ENCODE measurements at places on chromosomes 11 and 22.

DNA sequence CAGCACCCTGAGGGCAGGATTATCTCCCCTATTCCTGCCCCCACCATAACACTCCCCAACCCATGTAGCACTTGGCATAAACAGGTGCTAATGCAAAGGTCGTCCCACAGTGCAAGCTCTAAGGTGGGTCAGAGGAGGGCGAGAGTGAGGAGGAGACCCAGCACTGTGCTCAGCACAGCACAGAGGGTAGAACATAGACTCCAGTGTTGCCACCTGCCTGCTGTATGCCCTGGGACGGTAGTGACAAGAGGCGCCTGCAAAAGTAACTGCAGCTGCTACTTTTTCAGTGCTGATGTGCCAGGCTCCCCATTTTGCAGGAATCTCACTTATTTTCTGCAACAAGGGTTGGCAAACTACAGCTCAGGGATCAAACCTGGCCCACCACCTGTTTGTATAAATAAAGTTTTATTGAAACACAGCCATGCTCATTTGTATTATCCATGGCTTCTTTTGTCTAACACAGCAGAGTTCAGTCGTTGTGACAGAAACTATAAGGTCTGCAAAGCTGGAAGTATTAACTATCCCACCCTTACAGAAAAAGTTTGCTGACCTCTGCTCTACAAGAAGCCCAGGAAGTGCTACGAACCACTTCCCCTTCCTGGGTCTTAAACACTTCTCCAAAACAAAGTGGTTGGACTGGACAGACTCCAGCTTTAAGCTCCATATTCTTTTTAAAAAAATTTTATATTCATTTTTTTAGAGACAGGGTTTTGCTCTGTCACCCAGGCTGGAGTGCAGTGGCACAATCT is 16.9 kb upstream of the CDC42BPG start:
- DNase-seq, result no peak

DNA sequence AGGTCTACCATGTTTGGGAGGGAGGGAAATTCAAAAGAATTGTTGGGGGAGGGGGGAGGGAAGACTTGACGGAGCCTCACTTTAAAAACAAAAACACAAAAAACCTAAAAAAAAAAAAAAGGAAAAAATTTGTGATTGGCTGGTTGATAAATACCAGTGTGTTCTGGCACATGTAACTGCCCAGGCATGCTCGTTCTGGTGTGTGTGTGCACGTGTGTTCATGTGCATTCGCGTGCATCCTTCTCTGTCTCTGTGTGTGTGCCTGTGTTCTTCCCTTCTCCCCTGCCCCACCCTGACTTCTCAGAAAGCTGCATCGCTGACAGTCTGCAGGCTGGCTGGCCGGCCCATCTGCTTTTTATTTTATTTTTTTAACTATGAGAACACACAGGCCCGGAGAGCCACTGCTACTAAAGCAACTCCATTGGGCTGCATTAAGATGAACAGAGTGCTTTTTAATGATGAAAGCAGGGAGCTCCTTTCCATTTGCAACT is 22.6 kb upstream of the ADSL start:
- DNase-seq, result no peak

GRCh38 chr11:75233754-75234172 is 6.8 kb upstream of the TPBGL start:
- DNase-seq, result peak; percentile 60

- DNase-seq, result no peak
Measured at GRCh38 chr11:78472905-78473304, 55.3 kb upstream of the GAB2 start.

DNA sequence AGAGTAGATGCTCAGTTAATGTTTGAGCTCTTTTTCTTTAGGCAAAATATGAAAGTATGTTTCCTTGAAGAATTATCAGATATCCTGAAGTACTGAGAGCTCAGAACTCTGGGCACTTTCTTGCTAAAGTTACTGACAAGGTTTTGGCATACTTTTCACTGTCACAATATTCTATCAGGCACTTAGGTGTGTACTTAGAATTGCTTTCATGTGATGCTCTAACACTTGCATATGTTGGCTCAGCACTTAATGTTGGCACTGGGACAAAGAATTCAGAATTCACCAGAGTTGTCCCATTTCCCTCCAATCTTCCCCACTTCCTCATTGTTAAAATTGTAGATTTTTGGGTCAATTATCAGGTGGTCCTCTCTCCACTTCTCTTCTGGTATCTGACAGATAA is 5.0 kb downstream of the MMP20 start:
- DNase-seq, result no peak

GRCh38 chr11:125626288-125626950 is 1.5 kb downstream of the CHEK1 start:
- peak; percentile 96 for DNase-seq

DNA sequence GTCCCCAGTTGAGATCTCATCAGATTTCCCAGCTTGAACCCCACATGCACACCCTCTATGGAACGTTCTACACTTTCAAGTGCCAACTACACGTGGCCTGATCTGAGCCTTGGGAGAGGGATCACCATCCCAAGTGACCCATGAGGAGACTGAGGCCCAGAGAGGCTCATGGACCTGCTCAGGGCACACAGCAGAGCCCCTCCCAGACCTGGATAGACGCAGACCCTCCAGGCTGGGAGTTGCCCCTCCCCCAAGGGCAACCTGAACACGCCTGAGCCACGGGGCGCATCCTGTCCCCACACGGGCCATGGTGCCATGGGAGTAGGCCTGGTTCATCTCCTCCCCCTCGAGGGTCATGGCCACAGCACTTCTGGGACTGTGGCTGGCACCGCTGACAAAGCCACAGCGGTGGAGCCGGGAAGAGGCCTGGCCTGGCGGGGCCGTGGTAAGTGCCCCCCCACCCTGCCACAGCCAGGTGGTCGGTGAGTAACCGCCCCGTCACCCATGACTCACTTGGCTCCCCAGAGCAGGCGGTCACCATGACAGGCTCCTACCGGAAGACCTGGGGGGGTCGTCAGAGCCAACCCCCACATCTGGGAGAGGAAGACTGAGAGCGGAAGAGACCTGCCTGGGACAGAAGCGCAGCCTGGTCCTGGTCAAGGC is 8.1 kb downstream of the WNT7B start:
- peak; percentile 83 for DNase-seq

GRCh38 chr11:44356351-44356750 is 46.4 kb upstream of the ALX4 start:
- DNase-seq, result no peak

DNA sequence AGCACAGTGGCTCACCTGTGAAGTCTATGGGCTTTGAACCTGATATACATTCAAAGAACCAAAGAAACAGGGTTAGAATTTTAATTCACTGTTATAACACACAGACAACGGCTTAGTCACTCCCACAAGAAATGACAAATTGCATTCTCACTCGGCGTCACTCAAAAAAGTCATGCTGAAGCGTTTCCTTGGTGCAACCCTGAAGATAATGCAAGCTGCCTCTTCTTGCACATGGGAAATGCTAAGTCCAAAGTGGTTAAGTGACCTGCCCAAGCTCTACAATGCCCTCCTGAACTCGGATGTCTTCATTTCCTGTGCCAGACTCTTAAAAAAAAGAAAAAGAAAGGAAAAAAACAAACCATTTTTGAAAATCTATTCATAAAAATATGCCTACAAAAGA is 10.0 kb downstream of the LGR4 start:
- DNase-seq, result no peak

GRCh38 chr11:119700536-119701346 is 28.3 kb downstream of the NECTIN1 start:
- no peak for DNase-seq

- no peak for DNase-seq
Measured at GRCh38 chr11:1479006-1479677, 7.4 kb downstream of the MOB2 start.
